Activated naive CD8-positive, alpha-beta T cell treated with anti-CD3 and anti-CD28 coated beads, Interleukin-2, amount 10 ng/mL, durations not matched to agents 7 days and 5 days (primary cell): ENCODE measurements at places on chromosomes 2 and 18.

- H3K27ac ChIP-seq, result peak overlapping the region; percentile 48
- peaks cover 45% of the 10 kb centered on the region for H3K36me3 ChIP-seq
- H3K27me3 ChIP-seq, result no peaks in the 10 kb centered on the region
Measured at GRCh38 chr2:151423760-151424159, 14.1 kb downstream of the RIF1 start.

DNA sequence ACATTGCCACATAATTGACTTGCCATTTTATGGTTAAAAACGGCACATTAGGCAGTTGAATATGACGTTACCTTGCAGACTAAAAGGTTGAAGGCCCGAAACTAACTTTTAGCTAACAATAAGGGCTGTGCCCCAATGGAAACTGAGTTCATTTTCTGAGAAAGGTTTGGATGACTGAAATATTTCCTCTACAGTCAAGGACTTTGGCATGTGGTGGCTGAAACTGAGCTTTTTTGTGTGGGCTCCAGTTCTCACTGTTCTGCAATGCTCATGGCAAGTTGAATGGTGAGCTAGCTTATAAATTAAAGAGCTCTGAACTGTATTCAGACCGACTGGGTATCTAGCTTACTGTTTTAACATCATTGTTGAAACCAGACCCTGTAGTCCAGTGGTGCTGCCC lies 23.8 kb upstream of the TXNDC2 start:
- H3K27me3 ChIP-seq, result peaks cover 2% of the 10 kb centered on the region
- peaks cover 2% of the 10 kb centered on the region for H3K4me1 ChIP-seq
- H3K4me3 ChIP-seq, result no peak overlapping the region
- DNase-seq, result no peak

- no peaks in the 10 kb centered on the region for H3K27me3 ChIP-seq
- H3K4me3 ChIP-seq, result no peak overlapping the region
- no peak for DNase-seq
Measured at GRCh38 chr2:239348563-239349452, 52.0 kb downstream of the HDAC4 start.

DNA sequence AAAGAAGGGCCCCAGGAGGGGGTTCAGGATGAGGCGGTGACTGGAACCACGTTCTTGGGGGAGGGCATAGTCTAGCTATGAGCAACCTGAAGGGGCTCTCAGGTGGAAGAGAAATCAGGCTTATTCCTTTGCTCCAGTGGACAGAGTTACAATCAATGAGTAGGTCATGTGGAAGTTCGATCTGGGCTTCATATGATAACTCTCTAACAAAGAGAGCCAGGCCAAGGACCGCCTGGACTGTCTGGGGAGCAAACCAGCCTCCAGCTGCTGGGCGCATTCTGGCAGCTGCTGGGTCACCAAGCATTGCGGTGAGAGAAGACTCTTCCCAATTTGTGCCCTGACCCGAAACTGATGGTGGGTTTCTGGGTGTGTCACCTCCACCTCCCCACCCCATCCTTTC lies 180.3 kb upstream of the SMAD2 start:
- H3K4me1 ChIP-seq, result no peaks in the 10 kb centered on the region
- H3K4me3 ChIP-seq, result no peak overlapping the region
- H3K27ac ChIP-seq, result no peak overlapping the region
- no peak for DNase-seq
- H3K27me3 ChIP-seq, result peaks cover 23% of the 10 kb centered on the region

DNA sequence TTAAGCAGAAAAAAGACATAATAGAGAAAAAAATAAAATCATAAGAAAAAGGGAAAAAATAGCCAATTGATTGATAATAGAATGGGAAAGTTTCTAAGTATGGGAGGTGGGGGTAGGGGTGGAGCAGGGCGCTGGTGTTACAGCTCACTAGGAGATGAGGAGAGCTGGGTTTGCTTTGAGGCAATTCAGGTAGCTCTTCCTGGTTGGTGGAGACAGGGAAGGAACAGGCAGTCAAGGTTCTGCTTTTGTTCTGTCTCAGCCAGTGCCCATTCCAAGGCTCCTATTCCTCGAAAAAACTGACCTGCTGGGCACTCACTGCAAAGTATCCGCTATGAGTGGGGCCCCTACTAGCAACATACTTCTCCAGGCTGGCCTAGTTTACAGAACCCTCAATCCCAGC lies 1.7 kb upstream of the CNNM4 start:
- DNase-seq, result no peak
- no peaks in the 10 kb centered on the region for H3K36me3 ChIP-seq
- peaks cover 32% of the 10 kb centered on the region for H3K4me1 ChIP-seq
- H3K4me3 ChIP-seq, result no peak overlapping the region
- H3K27ac ChIP-seq, result no peak overlapping the region

DNA sequence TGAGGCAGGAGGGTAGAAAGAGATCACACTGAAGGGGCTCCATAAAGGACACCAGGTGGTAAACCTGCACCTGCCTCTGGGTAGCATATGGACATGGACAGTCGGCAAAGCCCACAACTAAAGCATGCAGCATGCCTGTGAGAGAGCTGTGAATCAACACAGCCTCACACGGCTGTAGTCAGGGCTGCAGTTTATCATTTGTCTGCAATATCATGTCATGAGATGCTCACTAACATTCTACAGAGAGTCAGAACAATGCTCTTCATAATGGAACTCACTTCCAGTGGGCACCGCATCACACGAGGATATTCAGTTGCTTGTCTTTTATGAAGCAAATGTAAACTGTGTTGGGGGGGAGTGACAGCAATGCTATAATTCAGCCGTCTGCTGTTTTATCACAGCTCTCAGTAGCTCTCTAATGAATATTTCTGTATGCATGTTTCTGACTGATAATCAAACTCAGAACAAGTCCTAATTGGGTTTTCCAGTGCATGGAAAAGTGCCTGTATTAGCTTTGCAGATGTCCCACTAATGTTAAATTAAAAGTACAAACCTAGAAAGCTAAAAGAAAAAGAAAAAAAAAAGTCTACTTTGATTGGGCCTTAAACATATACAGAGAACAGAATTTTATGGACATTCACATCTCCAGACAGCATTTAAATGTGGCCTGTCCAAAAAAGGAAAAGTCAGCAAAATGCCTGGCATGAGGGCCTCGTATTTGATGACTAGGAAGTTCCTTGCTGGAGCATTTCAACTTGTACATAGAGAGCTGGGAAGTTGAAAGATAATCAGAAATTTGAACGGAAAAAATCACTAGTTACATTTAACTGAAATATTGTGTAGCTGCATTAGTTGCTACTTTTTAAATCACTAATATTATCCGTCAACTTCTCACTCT lies 406.1 kb upstream of the SOX11 start:
- DNase-seq, result no peak
- H3K4me3 ChIP-seq, result no peak overlapping the region
- H3K4me1 ChIP-seq, result no peaks in the 10 kb centered on the region
- H3K36me3 ChIP-seq, result no peaks in the 10 kb centered on the region
- H3K27ac ChIP-seq, result no peak overlapping the region

DNA sequence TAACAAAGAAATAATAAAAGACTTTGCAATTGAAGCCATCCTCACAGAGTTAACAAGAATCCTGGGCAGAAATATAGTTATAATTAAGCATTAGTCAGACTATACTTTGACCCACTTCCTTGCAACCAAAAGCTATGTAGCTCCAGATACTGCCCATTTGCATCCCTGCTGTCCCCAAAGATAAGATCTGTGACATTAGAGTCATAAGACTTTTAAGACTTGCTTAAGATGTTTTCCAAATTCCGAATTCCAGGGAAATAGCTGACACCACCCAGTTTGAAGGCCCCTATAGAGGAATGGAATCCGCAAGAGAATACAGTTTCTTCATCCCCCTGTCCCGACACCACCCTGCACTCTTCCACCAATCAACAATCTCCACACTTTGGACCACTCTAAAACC lies 69.5 kb upstream of the TLK1 start:
- H3K4me1 ChIP-seq, result no peaks in the 10 kb centered on the region
- H3K27ac ChIP-seq, result no peak overlapping the region
- H3K36me3 ChIP-seq, result no peaks in the 10 kb centered on the region
- H3K4me3 ChIP-seq, result no peak overlapping the region

DNA sequence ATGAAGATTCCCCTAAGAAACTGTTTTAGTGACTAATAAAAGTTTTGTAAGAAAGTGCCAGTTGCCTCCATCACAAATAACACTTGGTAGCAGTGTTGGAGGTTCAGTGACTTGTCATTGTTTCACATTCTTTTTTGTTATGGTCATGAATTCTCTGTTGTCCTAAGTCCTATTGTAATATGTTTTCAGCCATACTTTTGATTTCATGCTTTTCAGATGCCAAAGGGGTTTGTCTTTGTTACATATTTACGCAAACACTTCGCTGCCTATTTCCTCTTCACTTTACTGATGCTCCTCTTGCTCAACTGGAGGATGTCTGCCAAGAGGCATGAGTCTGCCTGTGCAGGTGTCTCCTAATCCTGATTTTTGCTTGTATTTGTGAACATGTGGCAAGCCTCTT lies 66.6 kb downstream of the PHLPP1 start:
- peaks cover 7% of the 10 kb centered on the region for H3K36me3 ChIP-seq
- no peaks in the 10 kb centered on the region for H3K27me3 ChIP-seq
- H3K4me3 ChIP-seq, result no peak overlapping the region

- no peak for DNase-seq
- H3K27ac ChIP-seq, result no peak overlapping the region
- no peaks in the 10 kb centered on the region for H3K4me1 ChIP-seq
- no peak overlapping the region for H3K4me3 ChIP-seq
Measured at GRCh38 chr2:119409506-119409905, 22.1 kb upstream of the TMEM37 start.

DNA sequence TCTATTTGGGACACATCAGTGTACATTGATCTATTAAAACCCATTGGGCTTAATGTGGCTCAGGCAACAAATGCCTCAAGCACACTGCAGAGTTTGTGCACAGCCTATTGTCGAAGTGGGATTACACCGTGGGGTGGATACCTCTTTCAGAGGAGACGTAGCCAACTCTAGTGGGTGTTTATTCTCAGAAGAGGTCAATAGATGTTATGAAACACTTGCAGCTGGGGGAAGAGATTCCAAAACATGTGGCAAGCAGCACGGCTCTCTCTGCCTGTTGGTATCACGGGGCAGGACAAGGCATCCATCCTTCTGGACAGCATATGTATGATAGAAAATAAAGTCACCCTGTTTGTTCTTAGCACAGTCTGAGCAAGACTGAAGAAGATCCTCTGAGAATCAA lies 121.4 kb upstream of the COPS8 start:
- DNase-seq, result no peak
- H3K4me1 ChIP-seq, result peaks cover 18% of the 10 kb centered on the region
- no peaks in the 10 kb centered on the region for H3K27me3 ChIP-seq
- H3K36me3 ChIP-seq, result peaks cover 1% of the 10 kb centered on the region
- H3K27ac ChIP-seq, result no peak overlapping the region

GRCh38 chr18:36195427-36196122 lies 8.3 kb downstream of the MOCOS start:
- H3K4me3 ChIP-seq, result no peak overlapping the region
- no peak for DNase-seq
- peaks cover 3% of the 10 kb centered on the region for H3K27me3 ChIP-seq
- H3K27ac ChIP-seq, result no peak overlapping the region
- no peaks in the 10 kb centered on the region for H3K36me3 ChIP-seq

DNA sequence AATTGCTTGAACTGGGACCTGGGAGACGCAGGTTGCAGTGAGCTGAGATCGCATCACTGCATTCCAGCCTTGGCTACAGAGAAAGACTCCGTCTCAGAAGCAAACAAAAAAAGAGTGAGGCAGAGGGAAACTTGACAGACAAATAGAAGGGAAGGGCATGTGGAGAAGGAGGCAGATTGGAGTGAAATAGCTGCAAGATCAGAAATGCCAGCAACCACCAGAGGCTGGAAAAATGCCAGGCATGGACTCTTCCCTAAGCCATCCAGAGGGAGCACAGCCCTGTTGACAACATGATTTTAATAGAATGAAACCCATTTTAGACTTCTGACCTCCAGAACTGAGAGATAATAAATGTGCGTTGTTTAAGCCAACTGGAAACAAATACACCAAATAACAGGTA lies 447.2 kb upstream of the SPHKAP start:
- DNase-seq, result no peak
- no peaks in the 10 kb centered on the region for H3K36me3 ChIP-seq
- no peak overlapping the region for H3K27ac ChIP-seq
- H3K4me3 ChIP-seq, result no peak overlapping the region
- H3K27me3 ChIP-seq, result no peaks in the 10 kb centered on the region
